ENCODE measurements at places on chromosomes 2 and 18.

DNA sequence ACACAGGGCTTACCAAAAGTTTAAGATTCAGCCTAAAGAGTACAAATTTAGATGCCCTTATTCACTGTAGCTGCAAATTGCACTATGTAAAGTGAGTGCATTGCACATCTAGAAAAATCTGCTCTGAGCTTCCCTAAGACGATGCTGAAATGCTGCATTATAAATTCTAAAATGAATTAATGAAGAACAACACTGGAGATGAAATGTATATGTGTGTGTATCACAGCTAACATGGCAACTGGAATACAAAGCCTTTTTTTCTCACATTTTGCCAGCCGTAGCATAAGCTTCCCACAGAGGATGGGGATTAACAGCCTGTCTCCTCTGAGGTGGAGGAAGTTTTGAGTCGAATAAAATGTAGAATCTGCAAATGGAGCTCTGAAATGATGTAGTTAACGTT is 338.3 kb upstream of the ZEB2 start:
- peak; percentile 80 for DNase-seq

DNA sequence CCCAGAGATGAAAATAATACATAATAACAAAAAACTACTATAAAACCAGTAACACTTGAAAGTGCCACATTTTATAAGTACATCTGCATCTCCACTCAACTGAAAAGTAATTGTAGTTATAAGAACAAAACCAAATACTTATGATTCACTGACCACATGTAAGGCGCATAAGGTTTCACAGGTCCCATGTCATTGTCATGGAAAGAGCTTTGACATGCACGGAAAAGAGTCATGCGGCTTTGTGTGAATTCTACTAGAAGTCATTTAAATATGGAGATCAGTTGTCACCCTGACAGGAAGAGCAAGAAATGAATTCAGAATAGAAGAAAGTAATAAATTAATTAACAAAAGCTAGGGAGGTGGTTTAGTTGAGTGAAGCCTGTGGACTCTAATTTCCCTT is 459.1 kb downstream of the CDH2 start:
- no peak for DNase-seq

- no peak for DNase-seq
Measured at GRCh38 chr18:25518716-25519053, 166.7 kb upstream of the ZNF521 start.

DNA sequence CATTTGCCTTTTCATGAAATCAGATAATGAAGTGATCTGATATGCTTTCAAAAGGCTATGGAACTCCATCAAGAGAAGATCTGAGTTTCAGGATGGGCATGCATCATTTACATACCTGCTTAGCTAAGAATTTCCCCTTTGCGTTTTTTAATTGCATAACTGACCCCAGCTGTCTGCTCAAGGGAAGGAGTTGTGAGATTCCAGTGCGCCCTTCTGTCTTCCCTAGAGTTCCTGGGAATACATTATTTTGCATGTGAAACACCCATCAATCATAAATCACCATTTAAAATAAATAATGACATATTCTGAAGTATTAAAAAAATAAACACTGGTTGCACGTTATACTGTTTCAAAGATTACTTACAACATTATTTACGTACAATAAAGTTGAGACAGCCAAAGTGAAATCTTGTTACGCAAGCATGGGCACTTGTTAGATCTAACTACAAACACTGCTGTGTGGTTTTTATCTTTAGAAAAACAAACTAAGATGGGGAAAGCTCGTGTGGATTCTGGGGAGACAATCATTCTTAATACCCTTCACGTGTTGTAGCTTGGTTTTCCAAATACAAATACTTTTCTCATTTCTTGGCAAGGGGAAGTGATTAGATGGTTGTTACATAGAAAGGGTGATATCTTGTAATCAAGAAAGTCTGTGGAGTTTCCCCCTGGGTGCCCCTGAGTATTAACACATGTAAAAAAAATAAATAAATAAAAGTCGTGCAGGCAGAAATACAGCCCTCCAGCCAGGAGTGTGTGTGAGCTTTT is 125.7 kb upstream of the LMAN1 start:
- DNase-seq: no peak

GRCh38 chr2:237236188-237236587 is 150.5 kb downstream of the COPS8 start:
- no peak for DNase-seq

GRCh38 chr2:105852066-105852465 is 107.4 kb downstream of the NCK2 start:
- DNase-seq: no peak

DNA sequence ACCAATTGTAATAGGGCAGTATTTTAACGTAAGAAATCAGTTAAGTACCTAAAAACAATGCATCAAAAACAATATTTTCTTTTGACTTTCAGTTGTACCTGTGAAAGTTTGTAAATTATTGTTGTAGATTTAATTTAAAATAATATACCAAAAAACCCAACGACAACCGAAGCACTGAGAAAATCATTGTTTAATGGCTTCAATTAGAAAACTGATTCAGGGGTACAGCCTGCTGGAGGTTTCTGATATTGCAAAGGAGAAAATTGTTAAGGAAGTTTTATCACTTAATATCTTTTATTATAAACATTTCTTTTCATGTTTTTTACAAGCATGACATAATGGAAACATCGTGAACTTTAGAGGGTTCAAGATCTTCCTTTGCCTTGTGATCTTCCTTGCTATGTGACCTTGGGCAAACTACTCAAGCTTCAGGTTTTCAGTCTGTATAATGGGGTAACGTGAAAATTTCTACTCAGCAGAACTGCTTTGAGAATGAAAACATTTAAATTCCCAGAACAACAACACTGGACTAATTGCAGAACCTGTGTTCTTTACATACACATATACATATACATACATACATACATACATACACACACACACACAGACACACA is 76.3 kb upstream of the GLS start:
- peak; percentile 75 for DNase-seq

GRCh38 chr2:219641390-219642068 is 14.1 kb downstream of the SLC4A3 start:
- no peak for DNase-seq

GRCh38 chr2:203772456-203773165 is 66.2 kb downstream of the CD28 start:
- DNase-seq: no peak

DNA sequence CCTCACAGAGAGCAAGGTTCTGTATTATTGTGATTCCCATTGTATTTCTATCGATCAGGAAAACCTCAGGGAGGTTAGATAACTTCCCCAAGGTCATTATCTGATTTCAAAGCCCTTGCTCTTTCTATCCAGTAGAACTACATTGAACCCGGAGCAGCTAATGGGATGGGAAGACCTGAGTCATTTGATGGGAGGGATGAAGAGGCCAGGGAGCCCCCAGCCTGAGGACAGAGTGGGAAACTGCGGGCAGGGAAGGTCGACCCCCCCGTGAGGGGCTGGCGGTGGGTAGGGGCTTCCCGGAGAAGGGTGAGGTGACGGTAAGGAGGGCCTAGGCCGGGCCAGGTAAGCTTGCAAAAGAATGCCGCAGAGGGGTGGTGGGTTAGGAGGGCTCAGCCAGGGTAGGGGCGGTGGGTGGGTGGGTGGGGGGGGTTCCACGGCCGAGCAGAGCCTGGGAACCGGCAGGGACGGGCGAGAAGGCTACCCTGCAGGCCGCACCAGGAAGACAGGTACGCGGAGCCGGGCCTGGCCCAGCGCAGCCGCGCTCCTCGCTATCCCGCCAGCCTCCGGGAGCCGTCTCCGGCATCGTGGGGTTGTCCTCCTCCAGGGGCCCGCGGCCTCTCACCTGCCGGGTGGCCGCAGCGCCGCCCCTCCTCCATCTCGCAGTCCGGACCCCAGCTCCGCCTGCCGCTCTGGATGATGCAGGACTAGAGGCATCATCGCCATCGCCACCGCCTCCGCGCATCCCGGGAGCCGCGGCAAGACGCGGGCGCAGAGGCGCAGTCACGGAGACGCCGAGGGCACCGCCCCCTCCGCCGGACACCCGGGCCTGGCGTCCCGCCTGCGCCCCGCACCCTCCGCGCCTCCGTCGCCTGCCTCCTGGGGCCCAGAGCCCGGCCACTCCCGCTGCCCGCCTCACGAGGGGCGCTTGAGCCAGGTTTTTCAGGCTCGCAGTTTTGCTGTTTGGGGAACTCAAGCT is at the start of gene GPR75:
GPR75 (minus strand) TSS at position 762 of the 976 bp plus-strand sequence. CDS start 5,211 bp downstream, outside the sequence.
- peak; percentile 57 for DNase-seq

GRCh38 chr2:62705859-62706720 is 577 bp downstream of the EHBP1 start:
- DNase-seq: peak; percentile 82

GRCh38 chr2:128413014-128413717 is 94.5 kb upstream of the HS6ST1 start:
- DNase-seq: no peak

GRCh38 chr2:102250278-102250821 is 61.0 kb upstream of the IL1RL1 start:
- DNase-seq: no peak

DNA sequence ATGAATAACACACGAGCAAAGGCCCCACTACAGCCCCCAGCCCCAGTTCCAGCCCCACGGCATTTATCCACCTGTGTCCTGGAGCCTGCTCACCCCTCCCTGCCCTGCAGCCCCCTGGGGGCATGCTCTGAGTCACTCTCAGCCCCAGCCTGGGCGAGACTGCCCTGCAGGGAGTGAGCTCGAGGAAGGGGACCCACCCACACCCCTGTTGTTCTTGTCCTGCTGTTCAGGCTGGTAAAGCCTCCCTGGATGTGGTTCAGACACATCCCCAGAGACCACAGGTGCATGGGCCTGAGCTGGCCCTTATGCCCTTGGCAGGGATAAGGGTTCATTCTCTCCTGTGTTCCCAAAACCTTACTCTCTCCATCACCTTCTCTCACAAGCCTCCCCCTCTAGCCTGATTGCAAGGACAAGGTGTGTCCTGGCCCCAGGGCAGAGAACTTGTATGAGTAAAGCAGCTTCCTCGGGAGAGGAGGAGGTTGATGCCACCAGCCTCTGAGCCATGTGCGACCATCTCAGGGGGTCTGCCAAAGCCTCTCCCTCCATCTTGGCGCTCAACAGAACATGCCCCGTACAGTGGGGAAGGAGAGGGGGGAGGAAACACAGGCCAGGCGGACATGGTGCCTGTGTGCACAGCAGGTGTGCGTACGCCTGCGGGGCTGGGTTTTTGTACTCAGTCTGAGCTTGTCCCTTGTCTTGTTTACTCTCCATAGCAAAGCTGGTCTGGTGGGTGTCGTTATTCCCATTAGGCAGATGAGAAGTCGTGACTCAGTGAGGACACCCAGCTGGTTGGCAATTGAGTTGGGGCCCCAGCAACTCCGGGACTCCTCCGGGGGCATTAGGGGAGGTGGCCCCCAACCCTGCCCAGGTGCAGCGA is 64.4 kb downstream of the CIB4 start:
- no peak for DNase-seq

GRCh38 chr2:53672881-53673522 is 94.6 kb upstream of the CHAC2 start:
- DNase-seq: no peak

GRCh38 chr2:239106314-239106908 is 258.5 kb downstream of the TWIST2 start:
- DNase-seq: peak; percentile 87

GRCh38 chr2:98191883-98192282 is 104.9 kb downstream of the VWA3B start:
- no peak for DNase-seq

- no peak for DNase-seq
Measured at GRCh38 chr18:62778976-62779869, 63.9 kb downstream of the PHLPP1 start.

DNA sequence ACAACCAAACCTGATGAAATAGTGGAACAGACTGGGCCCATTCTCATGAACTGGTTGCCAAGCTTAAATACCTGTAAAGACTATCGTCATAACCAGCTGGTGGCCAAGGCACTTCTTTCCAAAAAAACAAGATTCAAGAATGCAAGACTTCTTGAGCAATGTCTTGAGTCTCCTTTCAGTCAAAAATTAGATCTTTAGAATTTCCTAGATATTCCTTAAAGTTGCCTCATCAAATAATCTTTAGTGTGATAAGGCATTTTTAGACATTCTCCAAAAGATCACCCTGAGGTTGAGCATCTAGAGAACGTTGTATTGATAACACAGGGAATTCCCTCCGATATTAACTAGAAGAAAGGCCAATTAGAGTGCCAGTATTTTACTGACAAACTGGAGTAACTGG is 236.4 kb upstream of the MEX3C start:
- no peak for DNase-seq

- no peak for DNase-seq
Measured at GRCh38 chr2:166060191-166060590, 67.6 kb downstream of the SCN1A start.

GRCh38 chr18:36419900-36420531 is 122.5 kb downstream of the FHOD3 start:
- DNase-seq: no peak

DNA sequence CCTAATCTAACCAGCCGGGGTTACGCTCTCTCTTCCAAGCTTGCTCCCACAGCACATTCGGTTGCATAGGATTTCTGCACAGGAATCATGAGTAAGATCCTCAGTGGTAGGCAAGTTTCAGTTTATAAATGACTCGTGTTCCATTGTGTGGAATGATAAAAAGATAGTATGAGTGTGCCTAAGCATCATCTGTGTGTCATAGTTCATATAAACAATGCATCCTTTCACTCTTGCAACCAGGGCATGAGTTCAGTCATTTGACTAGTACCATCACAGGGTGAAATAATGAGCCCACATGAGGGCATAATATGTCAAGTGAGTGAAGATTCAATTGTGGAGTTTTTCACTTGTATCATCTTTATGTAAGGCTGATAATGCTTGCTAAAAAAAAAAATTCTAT is 417.1 kb upstream of the CDH2 start:
- no peak for DNase-seq

- no peak for DNase-seq
Measured at GRCh38 chr2:173393636-173394035, 39.0 kb downstream of the CDCA7 start.

GRCh38 chr2:121575800-121576199 is 45.1 kb downstream of the RNU4ATAC start:
- no peak for DNase-seq

DNA sequence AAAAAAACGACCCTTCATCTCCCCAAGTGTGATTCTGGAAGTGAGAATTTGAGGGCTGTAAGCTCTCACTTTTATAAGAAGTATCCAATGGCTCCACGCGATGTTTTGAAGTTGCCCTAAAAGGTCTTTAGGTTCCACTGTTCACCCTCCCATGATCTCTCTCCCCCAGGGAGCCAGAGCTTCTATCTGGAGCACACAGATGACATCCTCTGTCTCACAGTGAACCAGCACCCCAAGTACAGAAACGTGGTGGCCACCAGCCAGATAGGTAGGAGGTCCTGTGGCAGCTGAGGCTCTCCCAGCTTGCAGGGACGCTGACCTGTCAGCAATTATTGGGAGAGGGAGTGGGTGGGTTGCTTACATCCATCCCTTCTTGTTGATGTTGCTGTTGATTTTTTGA is 97.8 kb downstream of the RTN4 start:
- DNase-seq: no peak

- DNase-seq: no peak
Measured at GRCh38 chr2:241308267-241308666, 7.2 kb downstream of the HDLBP start.

GRCh38 chr2:37394796-37395555 is 50.5 kb downstream of the QPCT start:
- no peak for DNase-seq

DNA sequence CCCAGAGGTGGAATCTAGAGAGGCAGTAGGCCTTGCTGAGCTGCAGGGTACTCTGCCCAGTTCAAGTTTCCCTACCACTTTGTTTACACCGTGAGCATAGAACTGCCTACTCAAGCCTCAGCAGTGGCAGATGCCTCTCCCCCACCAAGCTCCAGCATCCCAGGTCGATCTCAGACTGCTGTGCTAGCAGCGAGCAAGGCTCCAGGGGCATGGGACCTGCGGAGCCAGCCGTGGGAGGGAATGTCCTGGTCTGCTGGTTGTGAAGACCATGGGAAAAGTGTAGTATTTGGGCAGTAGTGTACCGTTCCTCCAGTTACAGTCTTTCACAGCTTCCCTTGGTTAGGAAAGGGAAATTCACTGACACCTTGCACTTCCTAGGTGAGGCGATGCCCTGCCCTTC is 50.6 kb upstream of the FSIP2 start:
- DNase-seq: no peak
